OCI-M1 (cell line): ENCODE measurements at places on chromosomes 16 and 17.

- DNase-seq: no peak
Measured at GRCh38 chr17:35147375-35147905, at the start of gene UNC45B. UNC45B (plus strand) TSS chr17:35147817; CDS start chr17:35148264, 447 bp downstream.

- no peak for DNase-seq
Measured at GRCh38 chr16:84550096-84550495, 45.6 kb upstream of the MEAK7 start.

GRCh38 chr16:29316761-29317183 is 89.7 kb downstream of the NPIPB11 start:
- no peak for DNase-seq

DNA sequence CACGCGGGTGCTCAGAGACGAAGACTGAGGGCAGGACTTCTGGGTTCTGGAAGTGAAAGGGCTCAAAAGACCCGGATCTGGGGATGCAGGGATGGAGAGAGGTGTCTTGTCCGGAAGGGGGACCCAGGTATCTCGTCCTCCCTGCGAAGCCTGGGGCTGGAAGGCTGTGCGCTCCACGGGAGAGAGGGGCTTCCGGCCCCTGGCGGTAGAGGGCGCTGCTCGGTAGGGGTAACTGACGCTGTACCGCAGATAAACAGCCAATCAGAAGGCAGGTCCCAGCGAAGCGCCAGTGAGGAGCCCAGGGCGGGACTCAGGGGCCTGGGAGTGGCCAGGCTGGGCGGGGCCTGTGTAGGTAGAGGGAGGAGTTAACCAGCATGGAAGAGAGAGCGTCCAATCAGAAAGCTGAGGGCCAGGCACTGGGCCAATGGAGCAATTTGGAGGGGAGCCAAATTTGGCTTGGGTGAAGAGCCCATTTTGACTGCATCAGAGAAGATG is 804 bp downstream of the TGFB1I1 start:
- peak; percentile 86 for DNase-seq

DNA sequence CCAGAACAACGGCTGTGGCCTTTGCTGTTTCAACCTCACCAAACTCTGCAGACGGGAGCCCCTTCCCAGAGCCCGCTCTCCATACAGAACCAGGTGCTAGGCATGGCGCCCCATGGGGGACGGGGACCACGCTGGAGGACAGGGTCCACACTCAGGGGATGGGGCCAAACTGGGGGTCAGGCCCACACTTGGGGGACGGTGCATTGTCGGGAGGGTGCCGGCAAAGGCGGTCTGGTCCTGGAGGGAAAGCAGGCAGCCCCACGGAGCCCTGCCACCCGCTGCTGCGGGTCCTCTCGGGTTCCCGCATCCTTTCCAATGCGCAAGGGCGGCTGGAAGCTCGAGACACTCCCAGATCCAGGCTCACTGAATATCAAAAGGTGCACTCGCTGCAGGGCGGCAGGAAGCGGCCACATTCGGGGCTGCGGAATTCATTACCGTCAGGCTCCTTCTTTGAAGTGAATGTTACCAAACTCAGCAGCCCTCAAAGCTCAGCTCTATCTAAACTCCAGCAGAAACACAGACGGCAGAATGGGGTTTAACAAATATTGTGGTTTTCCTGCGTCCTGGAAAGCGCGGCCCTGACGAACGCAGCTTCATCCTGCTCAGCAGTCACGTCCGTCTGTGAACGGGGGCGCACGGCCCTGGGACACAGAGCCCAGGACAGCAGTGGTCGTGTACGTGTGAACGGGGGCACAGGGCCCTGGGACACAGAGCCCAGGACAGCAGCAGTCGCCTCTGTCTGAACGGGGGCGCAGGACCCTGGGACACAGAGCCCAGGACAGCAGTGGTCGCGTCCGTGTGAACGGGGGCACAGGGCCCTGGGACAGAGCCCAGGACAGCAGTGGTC is 41.3 kb downstream of the LMF1 start:
- DNase-seq: no peak

- no peak for DNase-seq
Measured at GRCh38 chr16:65222536-65222935, 100.7 kb upstream of the CDH11 start.

DNA sequence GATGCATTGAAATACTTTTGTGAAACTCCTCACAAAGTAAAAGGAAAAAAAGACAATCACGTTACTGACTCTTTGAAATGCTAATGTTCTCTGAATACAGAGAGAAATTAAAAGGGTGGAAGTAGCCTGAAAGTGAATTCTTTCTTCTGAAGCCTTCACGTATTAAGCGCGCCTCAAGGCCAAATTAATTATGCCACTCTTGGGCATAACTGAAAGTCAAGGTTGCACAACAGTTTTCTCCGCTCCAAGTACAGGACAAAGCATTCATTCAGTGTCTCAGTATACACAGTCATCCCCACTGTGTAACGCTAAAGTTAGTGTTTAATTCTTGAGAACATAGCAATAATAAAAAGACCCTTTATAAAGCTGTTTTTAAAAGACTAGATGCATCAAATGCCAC is 21.5 kb downstream of the PARN start:
- DNase-seq: no peak

- no peak for DNase-seq
Measured at GRCh38 chr17:7354262-7354843, 603 bp upstream of the TMEM95 start.

DNA sequence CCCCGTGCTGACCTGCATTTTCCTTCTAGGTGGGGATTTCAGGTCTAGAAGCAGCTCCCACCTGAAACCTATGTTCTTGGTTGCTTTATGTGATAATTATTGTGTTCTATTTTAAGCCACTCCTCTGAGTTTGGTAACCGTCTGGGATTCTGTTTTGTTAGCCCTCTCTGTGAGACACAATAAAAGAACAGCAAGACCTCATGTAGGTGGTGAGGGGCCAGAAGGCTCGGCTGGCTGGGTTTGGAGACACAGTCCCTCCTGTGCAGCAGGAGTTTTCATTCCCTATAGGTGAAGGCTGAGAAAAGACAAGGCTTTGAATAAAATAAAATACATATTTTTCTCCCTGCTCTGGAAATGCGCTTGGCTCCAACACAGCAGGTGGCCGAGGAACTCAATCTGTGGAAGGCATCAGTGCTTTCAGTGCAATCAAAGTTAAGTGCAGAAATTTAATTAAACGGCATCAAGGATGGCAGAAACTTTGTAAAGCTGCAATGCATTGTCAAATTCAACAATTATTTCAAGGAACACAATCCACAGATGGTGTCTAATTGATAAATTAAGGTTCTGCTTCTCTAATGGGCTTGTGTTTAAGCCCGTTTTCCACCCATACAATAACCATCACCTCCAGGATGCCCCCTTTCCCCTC is 107.8 kb downstream of the MSI2 start:
- no peak for DNase-seq

DNA sequence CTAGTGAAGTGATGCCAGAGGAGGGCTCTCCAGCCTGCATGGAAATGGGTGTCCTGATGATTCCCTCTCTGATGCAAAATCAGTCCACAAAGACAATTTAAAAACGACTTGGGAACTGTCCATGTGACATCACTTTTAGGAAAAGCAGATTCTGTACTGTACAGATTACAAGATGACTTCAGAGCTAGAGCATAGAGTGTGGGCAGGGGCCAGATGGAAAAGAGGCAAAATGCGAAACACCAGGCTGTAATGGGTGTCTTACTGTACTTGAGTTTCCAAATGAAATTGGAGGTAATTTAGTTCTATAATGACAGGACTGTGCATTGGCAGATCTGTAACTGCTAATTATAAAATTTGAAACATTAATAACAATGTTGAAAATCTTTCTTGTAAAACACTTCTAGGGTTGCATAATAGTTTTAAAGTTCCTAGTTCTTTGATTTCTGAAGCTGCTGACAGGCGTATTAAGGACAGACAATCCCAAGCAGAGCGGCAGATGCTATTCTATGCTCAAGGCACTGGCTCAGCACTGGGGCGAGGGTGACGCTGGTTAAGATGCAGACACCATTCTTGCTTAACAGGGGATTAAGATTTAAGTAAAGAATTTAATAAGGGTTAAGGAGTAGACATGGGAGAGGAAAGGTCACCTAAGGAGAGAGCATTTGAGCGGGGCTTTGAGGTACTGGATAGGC is 29.6 kb downstream of the OGFOD1 start:
- no peak for DNase-seq

DNA sequence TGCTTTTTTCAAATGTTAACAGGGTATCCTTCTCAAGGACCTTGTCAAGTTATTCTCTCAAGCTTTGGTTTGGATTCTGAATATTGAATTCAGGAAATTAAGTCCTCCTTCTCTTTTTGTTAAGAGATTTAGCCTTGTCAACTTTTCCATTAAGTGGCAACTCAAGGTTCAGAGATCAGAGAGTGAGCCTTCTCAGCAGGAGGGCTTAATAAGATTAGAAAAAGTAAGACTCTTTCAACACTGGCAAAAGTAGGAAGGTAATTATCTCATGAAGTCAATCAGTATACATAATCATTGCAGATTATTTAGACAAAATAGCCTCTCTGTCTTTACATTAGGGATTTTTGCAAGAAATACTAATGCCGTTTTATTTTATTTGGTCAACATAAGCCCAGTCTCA is 330.7 kb downstream of the KIF2B start:
- DNase-seq: no peak

- DNase-seq: no peak
Measured at GRCh38 chr17:80415626-80416137, 715 bp downstream of the ENDOV start.

DNA sequence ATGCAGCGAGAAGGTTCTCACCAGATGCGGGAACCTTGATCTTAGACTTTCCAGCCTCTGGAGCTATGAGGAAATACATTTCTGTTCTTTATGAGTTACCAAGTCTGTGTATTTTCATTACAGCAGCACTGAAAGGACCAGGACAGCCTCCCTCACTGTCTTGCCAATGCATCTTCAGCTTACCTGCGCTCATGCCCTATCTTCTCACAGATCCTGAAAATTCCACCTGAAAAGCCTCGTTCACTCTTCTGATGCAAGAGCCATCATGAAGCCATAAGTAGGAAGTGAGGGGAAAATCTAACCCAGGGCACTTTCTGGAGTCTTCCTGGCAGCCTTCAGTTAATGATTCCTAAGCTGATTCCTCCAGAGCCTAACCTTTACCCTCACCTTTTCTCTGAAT is 194.0 kb downstream of the SALL1 start:
- DNase-seq: no peak

GRCh38 chr16:57846078-57846697 is 43.9 kb upstream of the KIFC3 start:
- DNase-seq: peak; percentile 43

GRCh38 chr17:29412780-29413565 is 22.8 kb downstream of the TAOK1 start:
- no peak for DNase-seq

DNA sequence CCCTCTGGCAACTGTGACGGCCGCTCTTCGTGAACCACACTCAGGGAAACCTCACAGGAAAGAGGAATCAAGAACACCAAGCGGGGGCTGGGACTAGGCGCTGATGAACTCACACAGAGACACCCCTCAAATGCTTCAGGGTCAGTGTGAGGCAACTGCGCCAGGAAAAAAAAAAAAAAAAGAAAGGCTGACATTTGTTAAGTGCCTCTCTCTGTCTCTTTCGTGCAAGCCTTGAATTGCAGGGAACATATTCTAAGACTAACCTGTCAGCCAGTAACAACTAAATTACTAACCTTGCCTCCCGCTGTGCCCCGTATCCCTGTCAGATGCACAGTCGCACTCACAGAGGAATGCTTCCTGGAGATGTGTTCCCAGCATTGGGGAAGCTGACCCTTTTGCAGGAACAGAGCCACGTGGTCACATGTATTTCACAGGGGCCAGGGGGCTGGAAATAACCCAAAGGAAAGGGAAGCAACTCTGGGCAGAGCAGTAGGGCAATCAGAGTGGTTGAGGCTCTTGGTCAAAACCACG is 247.8 kb downstream of the XYLT1 start:
- DNase-seq: no peak

DNA sequence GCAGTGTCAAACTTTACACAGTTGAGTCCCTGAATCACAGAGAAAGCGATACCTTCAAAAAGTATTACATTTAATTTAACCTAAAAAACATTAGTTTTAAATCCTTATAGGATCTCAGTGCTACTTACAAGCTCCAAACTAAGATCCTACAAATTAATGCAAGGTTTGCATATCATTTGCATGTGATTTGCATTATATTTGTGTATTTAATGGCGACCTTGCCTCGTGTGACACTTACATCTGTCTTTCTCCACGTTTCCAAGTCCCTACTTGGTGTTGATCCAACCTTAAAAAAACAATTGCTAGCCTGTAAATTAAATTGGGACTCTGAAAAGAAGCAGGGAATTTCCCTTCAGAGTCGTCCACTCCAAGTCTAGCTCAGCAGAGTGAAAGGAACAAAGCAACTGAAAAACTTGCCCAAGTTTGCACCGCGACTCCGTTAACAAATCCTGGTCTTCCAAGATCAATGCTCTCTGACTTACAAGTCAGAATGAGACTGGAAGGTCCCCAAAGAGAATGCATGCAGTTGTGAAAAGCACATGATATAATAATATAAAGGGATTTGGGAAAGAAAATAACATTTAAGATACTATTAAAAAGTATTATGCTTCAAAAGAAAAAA is 739 bp upstream of the FAM117A start:
- DNase-seq: no peak

DNA sequence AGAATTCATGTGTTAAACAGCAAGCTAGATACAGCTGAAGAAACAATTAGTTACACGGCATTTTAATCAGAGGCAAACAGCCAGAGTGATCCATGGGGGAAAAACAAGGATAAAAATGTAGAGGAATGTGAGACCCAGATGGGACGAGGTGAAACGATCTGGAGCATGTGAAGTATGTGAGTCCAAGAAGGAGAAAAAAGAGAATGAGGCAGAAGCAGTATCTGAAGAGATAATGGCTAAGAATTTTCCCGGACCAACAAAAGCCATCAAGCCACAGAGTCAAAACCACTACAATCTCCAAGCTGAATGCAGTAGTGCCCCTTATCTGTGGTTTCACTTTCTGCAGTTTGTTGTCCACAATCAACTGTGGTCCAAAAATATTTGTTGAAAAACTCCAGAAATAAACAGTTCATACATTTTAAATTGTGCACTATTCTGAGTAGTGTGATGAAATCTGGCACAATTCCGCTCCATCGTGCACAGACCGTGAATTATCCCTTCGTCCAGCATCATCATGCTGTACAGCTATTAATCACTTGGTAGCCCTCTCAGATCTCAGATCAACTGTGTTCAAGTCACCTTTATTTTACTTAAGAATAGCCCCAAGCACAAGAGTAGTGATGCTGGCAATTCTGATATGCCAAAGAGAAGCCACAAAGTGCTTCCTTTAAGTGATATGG is 18.8 kb downstream of the MYH10 start:
- DNase-seq: peak; percentile 85
